ENCODE measurements at places on chromosomes 1 and 21.

DNA sequence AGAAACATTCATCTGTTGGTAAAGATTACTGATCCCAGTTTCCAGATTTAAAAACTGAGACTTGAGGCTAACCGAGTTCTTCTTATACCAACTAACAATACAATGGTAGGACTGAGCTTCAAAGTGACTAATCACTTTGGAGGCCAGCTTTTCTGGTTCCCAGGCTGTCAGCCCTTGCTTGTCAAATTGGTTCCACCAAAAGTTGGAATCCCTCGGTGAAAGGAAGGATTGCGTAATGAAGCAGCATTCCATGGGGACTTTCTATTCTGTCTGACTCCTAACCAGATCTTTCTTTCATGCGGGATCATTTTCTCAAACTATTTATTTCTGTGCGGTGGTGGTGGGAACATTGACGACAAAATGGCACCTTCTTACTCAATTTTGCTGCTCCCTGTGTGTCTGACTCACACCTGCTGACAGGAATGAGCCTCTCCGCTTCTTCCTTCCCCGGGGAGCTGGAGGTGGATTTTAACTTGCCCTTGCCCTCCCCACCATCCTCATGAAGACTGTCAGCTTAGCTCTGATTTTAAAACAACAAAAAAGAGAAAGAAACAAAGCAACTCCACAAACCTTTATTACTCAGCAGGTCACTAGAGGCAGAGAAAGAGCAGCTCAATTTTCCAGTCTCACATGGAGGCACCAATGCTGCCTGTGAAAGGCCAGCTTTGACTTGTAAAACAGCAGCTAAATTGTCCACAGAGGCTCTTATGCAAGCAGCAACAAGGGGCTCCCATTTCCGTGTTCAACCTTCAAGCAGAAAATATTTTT, 32.9 kb upstream of the RASAL2 start:
- no peak for DNase-seq

DNA sequence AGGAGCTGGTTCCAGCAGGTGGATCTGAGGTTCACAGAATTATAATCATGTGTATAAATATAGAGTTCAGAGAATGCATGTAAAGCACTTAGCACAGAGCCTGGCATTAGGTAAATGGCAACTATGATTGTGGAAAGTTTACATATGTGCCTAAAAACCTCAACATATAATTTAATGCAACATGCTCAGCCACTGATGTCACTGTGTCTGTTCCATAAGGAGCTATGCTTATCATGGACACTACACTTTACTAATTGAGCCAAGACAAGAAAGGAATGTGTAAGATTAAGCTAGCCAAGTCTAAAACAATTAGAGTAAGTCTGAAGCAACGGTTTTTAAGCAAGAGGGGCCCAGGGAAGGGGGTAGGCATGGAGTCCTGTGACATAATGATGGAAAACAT, 61.5 kb downstream of the GNG12 start:
- no peak for DNase-seq

DNA sequence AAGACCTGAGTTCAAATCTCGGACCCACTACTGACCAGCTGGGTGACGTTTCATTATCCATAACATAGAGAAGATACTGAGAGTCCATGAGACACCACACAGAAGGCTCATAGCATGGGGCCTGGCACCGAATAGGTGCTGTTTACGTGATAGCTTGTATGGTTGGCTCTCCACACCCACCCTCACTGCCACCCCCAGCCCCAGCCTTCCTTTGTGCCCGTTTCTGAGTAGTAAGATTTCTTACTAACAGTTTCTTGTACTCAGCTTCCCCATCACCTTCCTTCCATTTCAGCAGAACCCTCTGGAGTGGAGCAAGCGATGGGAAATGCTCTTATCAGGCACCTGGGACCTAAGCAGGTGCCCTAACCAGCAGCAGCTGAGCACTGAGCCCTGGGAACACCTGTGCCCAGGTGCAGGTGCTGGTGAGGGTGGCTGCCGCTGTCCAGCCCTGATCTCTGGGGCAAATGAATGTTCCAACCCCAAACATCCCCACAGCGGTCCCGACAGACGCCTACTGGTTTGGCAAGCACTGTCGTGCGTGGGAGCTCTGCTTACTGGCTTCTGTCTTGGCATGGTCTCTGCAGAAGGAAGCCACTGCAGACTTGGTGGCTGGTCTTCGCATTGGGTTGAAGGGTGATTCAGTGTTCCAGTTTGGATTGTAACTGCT, 225.4 kb downstream of the CAMTA1 start:
- DNase-seq = no peak

DNA sequence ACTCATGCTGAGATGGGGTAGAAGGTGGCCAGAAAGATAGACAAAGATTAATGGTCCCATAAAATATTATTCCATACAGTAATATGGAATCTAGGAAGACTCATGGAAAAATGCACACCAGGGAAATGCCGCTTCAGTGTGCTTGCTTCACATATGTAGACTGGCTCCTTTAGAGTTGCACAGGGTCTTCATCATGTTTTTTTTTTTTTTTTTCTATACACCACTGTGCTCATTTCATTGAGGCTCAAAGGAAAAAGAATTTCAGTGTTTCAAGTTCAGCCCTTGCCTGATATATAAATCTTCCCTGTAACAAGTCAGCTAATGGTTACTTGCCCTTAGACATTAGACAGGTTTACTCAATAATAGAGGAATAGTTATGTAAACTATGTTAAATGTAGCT, 33.2 kb downstream of the KCNK2 start:
- DNase-seq = no peak

- DNase-seq = no peak
These were observed 46.4 kb upstream of the S1PR1 start for GRCh38 chr1:101190441-101190840.

DNA sequence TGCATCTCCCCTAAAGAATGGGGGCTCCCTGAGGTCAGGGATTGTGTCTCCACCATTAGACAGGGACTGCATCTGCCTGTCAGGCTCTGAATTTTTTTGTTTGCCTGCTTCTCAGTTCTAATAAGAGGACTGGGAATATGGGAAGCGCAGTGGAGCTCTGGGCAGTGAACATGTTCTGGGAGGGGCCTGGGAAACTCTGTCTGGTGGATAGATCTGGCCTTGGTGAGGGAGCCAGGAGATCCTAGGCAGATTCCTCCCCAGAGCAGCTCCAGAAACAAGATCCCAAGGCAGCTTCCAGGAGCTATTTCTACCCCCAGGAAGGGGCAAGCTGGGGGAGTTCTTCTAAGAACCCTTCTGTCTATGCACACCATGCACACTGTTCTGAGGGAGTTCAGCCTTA, 12.6 kb upstream of the MYOG start:
- DNase-seq = no peak

GRCh38 chr1:204628868-204629267, 56.7 kb downstream of the LRRN2 start:
- DNase-seq = no peak

DNA sequence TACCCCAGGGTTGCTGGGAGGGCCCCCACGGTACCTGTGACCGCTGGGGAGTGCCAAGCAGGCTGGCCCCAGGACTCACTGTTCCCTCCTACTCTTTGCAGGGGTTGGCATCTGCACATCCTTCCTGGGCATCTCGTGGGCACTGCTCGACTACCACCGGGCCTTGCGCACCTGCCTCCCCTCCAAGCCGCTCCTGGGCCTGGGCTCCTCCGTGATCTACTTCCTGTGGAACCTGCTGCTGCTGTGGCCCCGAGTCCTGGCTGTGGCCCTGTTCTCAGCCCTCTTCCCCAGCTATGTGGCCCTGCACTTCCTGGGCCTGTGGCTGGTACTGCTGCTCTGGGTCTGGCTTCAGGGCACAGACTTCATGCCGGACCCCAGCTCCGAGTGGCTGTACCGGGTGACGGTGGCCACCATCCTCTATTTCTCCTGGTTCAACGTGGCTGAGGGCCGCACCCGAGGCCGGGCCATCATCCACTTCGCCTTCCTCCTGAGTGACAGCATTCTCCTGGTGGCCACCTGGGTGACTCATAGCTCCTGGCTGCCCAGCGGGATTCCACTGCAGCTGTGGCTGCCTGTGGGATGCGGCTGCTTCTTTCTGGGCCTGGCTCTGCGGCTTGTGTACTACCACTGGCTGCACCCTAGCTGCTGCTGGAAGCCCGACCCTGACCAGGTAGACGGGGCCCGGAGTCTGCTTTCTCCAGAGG, 6.8 kb downstream of the XKR8 start:
- no peak for DNase-seq

DNA sequence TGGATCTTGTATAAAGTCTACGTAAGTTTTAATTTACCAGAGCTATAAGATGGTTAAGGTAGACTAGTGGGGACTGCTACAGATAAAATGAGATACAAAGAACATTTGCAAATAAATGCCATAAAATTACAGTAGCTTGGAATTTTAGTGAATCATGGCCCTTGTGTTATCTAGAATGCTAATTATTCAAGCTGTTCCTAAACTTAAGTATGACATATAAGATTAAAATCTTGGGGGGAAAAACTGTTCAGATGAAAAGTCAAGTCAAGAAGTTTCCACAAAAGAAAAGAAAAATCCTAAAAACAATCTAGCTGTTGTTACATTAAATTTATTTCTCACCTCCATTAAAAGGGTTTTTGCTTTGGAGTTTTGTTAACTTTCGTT, 51.7 kb downstream of the SIM2 start:
- DNase-seq = no peak

GRCh38 chr1:236103059-236103458, 38.2 kb upstream of the NID1 start:
- DNase-seq = no peak

- no peak for DNase-seq
These were observed 38.6 kb downstream of the WASF2 start for GRCh38 chr1:27451343-27451742.

Measured in activated CD4-positive, alpha-beta T cell treated with anti-CD3 and anti-CD28 coated beads for 1 hour (primary cell).